ENCODE measurements at places on chromosomes 7 and 10.
A peak's percentile ranks its signal among the peaks of the same experiment; 100 is the strongest.

GRCh38 chr7:16095171-16095950 lies 326.0 kb downstream of the CRPPA start:
- no peak for DNase-seq

GRCh38 chr7:101168412-101169049 lies 3.2 kb upstream of the VGF start:
- DNase-seq: no peak

DNA sequence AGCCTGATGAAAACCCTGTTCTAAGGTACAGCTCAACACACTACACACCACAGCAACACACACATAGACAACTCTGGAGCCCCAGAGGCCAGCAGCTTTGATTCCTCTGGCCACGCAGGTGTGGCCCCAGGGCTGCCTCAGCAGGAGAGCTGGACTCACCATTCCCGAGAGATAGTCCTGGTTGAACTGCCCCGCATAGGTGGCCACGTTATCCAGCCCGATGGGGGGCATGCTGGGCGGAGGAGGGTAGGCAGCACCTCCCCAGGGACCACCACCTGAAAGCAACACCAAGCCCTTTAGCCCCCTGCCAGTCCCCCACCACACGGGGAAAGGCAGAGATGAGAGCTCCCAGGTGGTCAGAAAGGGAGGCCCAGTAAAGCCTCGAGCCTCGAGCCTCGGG lies 34.7 kb downstream of the ANXA11 start:
- no peak for DNase-seq

DNA sequence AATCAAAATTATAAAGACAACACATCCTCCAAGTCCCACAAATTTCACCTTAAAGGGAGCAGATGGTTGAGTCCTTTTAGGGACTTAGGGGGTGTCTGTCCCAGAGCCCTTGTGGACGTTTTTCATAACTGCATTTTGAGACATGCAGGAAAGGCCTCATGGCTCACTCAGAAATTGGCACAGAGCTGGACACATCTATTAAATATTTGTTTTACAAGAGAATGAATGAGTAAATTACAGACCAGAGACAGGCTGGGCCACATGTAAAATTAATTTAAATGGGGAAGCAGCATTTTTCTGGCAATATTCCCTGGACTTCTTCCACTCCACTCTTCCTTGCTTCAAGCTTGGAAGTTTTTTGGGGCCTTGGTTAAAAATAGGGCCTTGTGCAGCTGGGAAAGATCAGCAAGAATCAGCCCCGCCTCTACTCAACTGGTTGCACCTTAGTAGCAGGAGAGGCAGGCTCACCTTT lies 20.0 kb downstream of the LAMB1 start:
- DNase-seq: peak; percentile 79

GRCh38 chr10:77392851-77393250 lies 244.8 kb downstream of the KCNMA1 start:
- peak; percentile 63 for DNase-seq

GRCh38 chr7:43105521-43106120 lies 6.8 kb upstream of the HECW1 start:
- DNase-seq: no peak

- DNase-seq: peak; percentile 2
Observed at GRCh38 chr7:150875791-150876190, 23.5 kb downstream of the AOC1 start.

DNA sequence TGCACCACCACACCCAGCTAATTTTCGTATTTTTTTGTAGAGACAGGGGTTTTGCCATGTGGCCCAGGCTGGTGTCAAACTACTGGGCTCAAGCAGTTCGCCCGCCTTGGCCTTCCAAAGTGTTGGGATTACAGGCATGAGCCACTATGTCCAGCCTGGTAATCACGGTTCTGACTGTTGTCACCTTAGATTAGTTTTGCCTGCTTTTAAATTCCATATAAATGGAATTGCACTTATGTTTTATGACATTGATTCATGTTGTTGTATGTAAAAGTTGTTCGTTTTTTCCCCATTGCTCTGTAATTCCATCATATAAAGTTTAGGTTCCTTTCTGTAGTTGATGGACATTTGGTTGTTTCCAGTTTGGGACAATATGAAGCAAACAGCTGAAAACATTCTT lies 106.0 kb downstream of the CAMK1D start:
- no peak for DNase-seq

DNA sequence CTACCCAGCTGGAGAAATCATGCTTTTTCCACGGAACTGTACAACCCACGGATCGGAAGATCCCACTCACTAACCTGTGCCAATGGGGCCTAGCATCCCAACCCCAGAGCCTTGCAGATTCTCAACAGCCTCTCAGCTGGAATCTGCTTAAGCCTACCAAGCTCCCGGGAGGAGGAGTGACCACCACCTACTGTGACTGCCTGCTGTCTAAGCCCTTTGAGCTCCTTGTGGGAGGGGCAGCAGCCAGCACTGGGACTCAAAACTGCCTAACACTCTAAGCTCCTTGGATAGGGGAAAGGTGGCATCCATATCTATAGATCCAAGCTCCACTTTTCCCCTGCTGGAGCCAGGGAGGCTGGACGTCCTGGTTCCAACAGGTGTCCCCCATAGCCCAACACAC lies 254.4 kb upstream of the CNTNAP2 start:
- DNase-seq: no peak

- DNase-seq: no peak
Observed at GRCh38 chr7:1525409-1525808, 5.1 kb upstream of the MAFK start.
